MG63 (cell line): ENCODE measurements at places on chromosomes 4 and X.
A peak's percentile ranks its signal among the peaks of the same experiment; 100 is the strongest.

DNA sequence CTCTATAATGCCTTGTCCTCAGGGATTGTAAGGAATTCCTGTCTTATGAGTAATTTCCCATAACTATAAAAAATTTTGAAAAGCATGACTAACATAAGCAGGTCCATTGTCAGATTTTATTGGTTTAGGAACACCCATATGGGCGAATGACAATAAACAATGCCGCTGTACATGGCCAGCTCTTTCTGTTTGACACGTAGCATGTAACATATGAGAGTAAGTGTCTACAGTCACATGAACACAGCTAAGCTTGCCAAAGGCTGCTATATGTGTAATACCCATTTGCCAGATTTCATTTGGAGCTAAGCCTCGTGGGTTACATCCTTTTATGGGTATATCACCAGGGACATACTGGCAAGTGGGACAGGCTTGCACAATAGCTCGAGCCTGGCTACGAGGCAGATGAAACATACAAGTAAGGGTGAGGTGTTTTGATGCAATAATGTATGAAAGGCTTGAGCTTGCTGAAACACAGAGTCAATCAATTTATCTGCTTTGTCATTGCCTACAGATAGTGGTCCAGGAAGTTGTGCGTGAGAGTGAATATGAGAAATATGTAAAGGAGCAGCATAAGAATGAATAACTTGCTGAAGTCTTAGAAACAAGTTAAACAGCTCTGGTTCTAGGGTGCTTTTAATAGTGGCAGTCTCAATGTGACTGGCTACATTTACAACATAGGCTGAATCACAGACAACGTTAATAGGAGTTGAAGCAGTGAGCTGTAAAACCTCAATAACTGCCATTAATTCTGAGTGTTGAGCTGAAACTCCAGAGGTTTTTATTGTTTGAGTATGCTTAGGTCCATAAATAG lies 67.4 kb upstream of the UGT2B10 start:
- no peak for DNase-seq

DNA sequence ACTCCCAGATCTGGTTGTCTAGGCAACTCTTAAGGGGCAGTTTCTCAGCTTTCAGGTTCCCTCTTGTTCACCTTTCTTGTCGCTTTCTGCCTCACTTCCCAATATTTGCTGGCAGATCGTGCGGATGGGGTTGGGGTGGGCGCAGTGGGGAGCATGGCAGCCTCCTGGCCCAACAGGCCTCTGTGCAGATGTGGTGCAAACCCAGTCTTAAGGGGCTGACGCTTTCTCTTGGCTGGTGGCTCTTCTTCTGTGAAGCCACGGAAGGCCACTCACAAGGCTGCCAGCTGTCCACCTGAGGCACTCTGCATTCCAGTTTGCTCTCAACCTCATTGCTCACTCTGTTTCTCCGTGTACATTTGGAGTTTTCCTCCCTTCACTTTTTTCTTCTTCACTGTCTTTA lies 61.7 kb downstream of the NBDY start:
- no peak for DNase-seq

DNA sequence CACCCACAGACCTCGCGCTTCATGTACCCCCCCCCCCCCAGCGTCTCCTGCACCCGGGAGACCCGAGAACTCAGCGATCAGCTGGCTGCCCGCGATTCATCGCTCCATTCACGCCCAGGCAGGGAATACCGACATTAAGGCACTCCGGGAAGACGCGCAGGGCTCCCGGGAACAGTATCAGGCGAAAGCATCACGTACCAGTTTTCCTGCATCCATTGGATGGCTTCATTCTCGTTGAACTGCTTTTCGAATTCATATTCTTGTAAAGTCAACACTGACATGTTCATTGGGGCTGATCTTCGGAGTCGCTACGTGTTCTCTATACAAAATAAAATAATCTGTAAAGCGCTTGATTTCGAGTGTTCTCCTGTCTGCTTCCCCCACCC lies 373 bp downstream of the ELOVL6 start:
- DNase-seq: peak; percentile 9

- peak; percentile 54 for DNase-seq
Observed at GRCh38 chrX:103607364-103608305, at the start of gene TCEAL3. TSS of gene TCEAL3 (plus strand) at chrX:103607963. CDS start at chrX:103609065, 1,102 bp downstream.

DNA sequence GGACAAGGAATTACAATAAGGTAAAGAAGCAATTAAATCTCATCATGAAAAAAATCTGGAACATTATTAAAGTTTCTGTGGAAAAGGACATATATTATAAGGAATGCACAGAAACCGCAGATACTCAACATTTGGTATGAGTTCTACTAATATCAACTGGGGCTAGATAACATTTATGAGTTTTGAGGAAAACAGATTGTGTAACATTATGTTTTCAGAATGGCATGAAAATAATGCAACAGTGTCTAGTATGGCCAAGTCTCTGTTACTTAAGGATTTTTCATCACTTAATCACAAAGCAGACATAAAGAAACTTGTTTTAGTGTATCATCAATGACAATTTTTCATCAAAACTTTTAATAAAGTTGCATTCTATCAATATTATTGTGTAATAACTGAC lies 785.0 kb downstream of the GLUD2 start:
- DNase-seq: no peak

GRCh38 chrX:134173541-134174272 lies 63.3 kb upstream of the CCDC160 start:
- no peak for DNase-seq

GRCh38 chr4:30125868-30126267 lies 594.3 kb upstream of the PCDH7 start:
- DNase-seq: no peak
